ENCODE measurements at places on chromosomes 13 and 19. TPM values are rescaled to one million over a fixed set of nuclear protein-coding genes. Genes with fewer than 3 reads are reported as not detected.

DNA sequence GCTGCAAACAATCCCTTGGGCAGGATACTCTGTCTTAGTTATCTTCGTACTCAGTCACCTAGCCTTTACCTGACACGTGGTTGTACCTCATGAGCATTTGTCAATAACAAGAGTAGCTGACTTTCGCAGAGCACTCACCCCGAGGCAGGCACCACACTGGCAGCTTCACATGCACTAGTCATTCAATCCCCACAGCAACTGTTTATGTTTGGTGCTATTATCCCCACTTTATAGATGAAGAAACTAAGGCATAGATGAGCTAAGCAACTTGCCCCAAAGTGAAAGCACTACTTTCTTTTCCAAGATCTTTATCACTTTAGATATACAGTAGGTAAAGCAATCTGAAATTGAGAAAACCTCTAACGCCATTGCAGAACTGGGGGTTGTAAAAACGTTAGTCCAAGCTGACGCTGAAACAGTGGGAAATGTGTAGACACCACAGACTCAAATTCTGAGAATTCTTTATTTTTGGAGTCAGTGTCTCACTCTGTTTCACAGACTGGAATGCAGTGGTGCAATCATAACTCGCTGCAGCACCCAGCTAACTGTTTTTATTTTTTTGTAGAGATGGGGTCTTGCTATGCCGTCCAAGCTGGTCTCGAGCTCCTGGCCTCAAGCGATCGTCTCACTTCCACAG lies 446.0 kb downstream of the FOXO1 start:
- no peak for DNase-seq

CYP2F1 gene
- total RNA-seq: not detected

- no peak for DNase-seq
Measured at GRCh38 chr13:114038211-114038613, 64.3 kb upstream of the C13orf46 start.

NANOS3 gene
- not detected for total RNA-seq

GRCh38 chr13:111650626-111651025 lies 330.2 kb downstream of the TEX29 start:
- no peak for DNase-seq

PSG3 gene
- not detected for total RNA-seq

DNA sequence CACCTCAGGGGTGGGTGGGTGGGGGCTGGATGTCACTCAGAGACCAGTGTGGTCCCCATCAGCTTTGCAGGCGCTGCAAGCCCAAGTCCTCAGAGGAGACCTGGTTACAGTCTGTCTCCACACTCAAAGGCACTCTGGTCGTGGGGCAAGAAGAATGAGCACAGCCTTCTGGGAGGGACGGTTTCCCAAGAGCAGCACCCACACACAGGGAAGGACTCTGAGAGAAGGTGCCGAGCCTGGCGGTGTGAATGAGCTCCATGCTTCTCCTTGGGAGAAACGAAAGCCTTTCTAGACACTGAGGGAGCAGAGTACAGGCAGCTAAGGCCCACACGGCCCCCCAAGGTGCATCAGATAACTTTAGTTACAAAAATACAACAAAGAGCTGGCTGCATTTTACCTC lies 473.6 kb downstream of the FOXO1 start:
- no peak for DNase-seq

ZNF431 gene
- total RNA-seq: 13.4 TPM

DNA sequence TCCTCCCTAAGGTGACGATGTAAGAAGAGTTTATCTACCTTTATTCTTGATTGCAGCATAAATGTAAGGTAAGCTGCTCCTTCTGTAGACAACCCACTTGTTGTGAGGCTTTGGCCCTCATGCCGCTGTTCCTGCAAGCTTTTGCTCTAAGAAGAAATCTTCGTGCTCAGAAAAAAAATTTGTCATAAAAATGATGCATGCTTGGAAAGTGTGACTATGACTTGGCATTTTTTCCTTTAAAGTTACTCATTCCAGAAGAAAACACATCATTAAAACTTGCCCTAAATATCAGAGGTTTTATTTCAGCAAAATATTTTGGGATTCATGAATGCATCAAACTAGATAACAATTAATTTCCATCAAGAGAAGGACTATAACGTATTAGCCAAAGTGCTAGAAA lies 39.8 kb downstream of the KCTD12 start:
- no peak for DNase-seq

RFPL4A gene
- not detected for total RNA-seq

DNA sequence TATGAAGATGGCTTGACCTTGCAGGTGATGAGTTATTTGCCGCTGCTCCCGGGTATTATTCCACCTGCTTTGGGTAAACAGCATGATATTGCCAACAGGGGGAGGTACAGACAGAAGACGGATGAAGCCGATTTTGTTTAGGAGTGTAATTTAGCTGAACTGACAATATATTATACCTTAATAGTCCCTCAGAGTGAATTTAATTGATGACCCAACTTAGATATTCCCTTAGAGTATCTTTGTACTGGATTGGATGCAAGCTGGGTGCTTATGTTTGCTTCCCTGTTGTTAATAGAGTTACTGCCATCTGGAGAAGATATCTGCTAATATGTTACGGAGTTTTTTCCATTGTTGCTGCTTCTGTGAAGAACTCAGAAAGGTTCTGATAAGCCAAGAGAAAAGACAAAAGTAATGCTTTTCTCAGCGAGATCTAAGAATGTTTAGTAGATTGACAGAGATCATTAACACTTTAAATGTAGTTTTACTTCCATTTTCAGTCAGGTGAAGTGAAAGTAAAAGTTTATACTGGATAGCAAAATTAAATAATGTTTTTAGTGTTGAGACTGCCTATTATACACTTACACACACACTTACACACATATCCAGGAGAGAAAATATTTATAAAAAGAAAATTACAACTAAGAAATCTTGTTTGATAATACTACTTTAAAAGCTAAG lies 2220.8 kb upstream of the PCDH20 start:
- DNase-seq: no peak

LIM2 gene
- total RNA-seq: not detected

GRCh38 chr19:35354898-35355297 lies 3.4 kb upstream of the FFAR3 start:
- DNase-seq: no peak

ZNF460 gene
- total RNA-seq: 75.3 TPM

DNA sequence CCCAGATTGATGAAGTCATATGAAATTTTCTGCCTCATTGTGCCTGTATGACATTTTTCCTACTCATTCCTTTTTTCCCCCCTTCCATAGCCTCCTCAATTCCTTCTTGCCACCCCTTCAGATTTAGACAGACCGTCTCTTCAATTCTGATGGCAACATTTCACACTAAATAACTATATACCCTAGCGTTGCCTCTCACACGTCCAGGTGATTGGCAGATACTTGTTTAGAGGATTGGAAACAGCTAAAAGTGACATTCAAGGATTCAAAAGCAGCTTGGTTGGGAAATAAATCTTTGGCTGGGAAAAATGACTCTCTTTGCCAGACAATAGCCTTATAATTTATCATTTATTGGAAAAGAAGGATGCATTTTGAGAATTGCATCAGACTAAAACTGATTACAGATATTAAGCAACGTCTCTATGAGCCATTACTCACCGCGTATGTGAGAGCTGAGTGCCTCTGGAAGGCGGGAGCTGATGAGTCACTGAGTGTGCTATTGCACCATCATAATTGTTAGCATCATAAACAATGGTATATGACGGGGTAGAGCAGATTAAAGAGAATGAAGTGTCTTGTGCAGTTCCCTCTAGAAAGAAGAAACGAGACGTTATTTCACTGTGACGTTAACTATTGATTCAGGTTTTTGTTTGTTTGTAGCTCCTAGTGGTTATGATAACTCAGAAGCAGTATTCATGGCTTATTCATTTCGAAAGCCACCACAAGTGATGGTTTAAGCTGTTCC lies 61.1 kb upstream of the FAM216B start:
- no peak for DNase-seq

DNA sequence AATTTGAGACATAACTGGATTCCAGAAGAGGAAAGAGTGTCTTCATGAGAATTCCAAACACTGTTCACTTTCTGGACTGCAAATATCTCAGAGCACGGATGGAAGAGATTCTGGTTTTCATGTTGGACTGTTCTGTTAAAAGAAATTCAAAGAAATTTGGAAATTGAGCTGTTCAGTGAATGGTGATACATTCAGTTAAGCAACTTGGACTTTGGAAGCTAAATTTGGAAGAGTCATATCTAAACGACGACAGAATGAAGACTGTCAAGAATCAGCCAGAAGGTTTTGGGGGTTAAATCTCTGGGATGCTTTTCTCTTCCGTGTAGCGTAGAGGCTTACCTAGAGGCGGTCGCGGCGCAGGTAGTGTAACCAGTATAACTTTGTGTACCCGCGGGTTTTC lies 25.6 kb downstream of the SAFB start:
- no peak for DNase-seq

DNA sequence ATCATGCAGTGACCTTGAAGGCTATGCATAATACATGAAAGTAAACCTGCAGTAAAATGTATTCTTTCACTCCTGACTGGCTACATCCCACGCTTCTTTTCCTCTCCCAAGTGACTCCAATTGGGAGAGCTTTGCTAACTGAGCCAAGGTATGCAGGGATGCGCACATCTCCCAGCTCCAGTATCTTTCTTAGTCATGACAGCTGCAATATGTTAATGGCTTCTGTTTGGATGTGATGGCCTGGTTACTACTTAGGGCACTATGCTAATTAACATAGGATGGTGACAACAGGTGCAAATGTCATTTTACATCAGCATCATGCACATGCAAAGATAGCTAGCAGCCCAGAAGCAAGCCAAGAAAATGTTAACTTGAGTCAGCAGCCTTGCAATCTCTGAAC lies 134.7 kb downstream of the POU4F1 start:
- DNase-seq: no peak

GRCh38 chr19:10173527-10173926 lies 21.2 kb downstream of the DNMT1 start:
- DNase-seq: no peak

DNA sequence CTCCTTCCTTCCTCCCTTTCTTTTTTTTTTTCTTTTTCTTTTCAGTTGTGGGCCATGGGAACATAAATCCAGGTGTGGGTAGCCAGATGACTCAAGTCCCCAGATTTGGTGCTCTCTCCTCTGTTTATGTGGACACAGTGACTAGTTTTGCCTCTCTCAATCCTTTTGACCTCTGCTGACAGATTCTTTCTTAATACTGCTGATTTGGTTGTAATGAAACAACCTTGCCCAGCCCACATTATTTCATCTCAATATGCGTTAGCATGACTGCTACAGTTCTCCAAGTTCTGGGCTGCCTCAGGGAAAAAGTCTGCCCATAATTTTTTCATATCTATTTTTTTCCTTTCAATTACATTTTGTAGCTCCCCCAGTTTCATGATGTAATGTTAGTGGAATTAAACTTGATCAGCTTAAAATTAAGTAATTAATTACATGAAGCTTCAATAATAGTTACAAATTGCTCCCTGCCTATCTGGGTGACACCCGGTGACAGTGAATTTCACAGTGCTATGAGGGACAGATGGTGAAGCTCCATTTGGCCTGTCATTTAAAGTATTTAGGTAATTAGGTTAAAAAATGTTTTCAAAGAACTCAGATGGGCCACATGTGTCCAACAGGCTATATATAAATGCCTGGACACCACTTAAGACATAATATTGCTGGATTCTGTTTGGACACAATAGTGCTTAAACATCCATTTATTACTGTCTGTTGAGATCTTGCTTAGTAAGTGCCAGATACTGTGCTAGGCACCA lies 118.8 kb upstream of the FRY start:
- no peak for DNase-seq
